Mesenchymal stem cell (in vitro differentiated cells and primary cell): ENCODE measurements at places on chromosomes 11 and 22.
A peak's percentile ranks its signal among the peaks of the same experiment; 100 is the strongest.

DNA sequence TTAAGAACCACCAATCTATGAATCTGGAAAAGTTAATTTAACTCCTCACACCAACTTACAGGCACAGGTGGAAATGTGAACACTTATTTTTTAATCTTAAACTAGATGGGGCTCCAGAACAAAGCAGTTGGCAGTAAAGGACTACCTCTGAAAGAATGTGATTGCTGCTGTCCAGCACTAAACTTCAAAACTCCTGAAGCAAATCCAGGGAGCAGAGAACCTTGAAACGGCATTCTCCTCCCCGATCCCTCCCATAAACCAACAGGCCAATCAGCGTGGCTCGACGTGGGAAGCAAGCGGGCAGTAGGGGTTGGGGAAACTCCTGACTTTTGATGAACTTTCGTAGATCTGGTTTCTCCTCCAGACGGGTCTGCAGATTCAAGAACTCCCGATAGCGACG lies 5.0 kb downstream of the SNX19 start:
- DNase-seq = no peak

- DNase-seq = peak; percentile 83
These were observed 17.2 kb downstream of the ARHGEF17 start for GRCh38 chr11:73325036-73325981.

- no peak for DNase-seq
These were observed 28.0 kb downstream of the ARHGAP1 start for GRCh38 chr11:46672381-46672839.

- no peak for DNase-seq
These were observed 178.5 kb upstream of the SNX19 start for GRCh38 chr11:131094827-131095226.

DNA sequence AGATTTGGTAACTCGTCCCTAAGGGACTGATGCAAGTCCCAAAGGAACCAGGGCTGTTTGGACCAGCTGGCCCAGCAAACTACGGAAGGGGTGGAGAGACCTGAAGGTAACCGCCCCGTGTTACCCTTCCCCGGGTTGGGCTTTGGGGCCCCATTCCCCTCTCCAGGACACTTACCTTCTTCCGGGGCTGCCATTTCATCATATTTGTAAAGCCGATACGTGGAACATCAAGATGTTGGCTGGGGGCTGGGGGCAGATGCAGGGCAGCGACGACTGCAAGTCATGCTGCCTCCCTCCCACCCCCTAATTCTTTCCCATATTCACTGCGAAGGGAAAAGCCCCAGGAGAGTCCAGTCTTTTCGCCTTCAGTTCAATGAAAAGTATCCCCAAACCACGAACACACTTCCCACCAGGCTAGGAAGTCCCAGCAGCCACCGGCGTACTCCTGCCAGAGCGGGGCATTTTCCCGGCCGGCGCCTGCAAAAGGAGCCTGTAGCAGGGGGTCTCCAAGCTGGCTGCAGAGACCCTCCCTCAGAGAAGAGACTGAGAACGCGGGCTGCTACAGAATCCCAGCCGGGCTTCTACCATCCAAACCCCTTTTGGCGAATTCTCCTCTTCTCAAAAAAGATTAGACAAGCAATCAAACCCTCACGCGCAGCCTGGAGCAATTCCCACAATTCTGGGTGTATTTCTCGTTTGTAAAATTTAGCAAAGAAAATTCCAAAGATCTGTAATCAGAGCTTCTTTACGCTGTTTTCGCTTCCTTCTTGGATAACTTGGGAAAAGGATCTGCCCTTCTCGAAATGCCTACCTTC lies 236.7 kb downstream of the TTC28 start:
- DNase-seq = peak; percentile 67

- peak; percentile 76 for DNase-seq
These were observed 12.7 kb downstream of the C11orf91 start for GRCh38 chr11:33687733-33688479.
